ENCODE measurements at places on chromosomes 4 and X.

DNA sequence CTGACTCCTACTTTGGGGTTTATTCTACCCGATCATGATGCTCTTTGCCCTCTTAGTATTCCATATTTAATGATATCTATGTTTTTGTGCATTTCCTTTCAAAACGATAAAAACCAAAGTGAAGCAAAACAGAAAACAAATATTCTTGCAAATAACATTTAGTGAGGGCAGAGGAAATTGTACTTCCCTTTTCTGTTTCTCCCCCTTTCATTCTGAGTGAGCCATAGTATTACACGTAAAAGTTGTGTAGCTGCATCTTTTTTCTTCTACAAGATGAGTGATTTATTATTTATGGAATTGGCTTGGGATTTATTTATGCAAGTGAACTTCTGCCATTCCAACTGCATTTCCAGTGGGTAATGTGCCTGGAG lies 109.9 kb downstream of the AFF2 start:
- DNase-seq, result no peak

DNA sequence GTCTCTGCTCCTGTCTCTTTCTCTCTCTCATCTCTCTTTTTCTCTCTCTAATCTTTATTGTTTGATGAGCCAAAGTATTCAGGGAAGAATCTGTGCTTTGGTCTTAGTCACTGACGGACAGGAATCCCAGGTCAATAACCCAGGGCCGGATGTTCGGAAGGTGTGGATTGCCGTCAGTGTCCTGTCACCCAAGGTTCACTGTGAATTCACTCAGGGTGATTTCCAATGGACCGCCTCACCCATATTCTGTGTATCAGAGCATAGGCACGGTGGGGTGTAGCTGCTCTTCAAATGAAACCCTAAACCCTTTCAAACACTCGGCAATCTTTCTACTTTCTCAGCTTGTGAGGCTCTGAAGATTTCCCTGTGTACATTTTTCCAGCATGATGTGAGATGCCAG lies 144.6 kb upstream of the GPC4 start:
- DNase-seq, result no peak

DNA sequence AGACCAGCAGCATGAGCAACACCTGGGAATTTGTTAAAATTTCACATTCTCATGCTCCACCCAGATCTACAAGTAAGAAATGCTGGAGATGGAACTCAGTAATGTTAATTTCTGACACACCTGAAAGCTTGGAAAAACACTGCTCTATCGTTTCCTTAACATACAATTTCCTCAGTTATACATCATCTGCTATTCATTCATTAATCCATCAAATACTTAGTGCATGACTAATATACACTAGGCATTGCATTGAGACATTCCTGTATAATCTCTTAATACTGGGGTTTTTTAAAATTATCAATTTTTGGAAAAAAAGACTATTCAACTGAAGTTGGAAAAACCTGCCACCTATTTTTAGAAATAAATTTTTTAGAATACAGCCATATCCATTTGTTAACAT lies 106.1 kb downstream of the CHM start:
- DNase-seq, result no peak

DNA sequence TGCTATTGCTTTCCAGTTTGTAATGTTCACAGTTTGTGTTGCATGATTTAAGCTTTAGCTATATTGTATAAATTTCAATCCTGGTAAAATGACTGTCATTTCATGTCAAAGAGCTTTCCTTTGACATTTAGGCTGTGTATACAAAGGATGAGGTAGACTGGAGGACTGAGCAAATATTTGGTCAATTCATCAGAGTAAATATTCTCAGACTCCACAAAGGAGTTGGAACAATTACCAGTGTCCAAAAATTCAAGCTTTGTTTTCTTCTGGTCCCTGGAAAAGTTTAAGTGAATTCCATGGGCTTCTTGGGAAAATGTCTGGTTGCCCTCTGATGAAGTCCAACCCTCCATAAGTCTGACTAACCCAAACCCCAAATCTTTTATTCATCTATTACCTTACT lies 682.4 kb downstream of the DACH2 start:
- no peak for DNase-seq

GRCh38 chr4:174521800-174522182 lies 497 bp downstream of the HPGD start:
- DNase-seq, result no peak

GRCh38 chrX:115642895-115643530 lies 82.0 kb downstream of the PLS3 start:
- peak; percentile 33 for DNase-seq

DNA sequence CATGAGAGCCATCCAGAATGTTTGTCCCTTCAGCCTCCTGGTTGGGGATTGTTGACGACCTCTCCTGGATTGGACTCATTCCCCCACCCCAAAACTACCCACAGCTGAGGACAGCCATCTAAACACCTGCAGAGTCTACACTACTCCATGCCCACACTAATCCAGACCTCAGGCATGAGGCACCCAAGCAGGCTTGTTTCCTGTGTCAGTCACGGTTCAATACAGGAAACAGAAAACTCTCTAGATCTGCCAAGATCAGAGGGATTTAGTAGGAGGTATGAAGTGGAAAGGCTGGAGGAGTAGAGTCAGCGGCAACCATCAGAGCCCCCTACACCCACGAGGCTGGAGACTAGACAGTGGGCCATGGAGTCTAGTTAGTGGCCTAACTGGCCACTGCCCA lies 37.7 kb downstream of the HAND2 start:
- DNase-seq, result no peak

DNA sequence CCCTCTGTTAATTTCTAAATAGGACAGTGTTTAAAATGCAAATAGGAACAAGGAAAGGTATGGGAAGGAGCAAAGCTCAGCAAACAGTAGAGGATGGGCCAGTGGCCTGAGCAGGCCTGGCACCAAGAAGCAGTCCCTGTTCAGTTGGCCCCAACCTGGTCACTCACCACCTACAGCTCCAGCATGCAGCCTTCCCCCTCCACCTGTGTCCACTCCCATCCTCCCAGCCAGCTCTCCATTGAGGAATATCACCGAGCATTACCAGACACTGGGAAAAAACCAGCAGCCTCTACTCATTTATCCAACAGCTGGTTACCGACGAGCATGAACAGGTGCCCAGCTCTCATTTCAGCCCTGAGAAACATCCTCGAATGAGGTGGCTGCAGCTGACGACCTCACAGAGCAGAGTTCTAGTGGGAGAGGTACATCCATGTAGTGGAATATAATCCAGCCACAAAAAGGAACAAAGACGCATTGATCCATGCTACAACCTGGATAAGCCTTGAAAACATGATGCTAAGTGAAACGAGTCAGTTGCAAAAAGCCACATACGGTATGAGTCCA lies 25.6 kb downstream of the CD99L2 start:
- no peak for DNase-seq

- no peak for DNase-seq
These were observed 24.7 kb downstream of the APBB2 start for GRCh38 chr4:41189666-41190065.

DNA sequence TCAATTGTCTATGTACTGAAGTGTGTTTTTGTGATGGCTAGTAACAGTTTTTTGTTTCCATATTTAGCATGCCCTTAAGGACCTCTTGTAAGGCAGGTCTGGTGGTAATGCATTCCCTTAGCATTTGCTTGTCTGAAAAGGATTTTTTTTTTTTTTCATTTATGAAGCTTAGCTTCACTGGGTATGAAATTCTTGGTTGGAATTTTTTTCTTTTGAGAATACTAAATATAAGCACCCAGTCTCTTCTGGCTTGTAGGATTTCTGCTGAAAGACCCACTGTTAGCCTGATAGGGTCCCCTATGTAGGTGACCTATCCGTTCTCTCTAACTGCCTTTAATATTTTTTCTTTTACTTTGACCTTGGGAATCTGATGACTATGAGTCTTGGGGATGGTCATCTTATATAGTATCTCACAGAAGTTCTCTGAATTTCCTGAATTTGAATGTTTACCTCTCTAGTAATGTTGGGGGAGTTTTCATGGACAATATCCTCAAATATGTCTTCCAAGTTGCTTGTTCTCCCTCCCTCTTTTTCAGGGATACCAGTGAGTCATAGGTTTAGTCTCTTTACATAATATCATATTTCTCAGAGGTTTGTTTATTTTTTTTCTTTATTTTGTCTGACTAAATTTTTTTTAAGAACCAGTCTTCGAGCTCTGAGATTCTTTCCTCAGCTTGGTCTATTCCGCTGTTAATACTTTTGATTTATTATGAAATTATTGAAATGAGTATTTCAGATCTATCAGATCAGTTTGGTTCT lies 157.1 kb upstream of the PGRMC2 start:
- DNase-seq, result no peak

- DNase-seq, result no peak
These were observed 60.7 kb upstream of the S100G start for GRCh38 chrX:16589211-16589610.

GRCh38 chr4:83885256-83886182 lies 349.6 kb downstream of the GPAT3 start:
- no peak for DNase-seq

DNA sequence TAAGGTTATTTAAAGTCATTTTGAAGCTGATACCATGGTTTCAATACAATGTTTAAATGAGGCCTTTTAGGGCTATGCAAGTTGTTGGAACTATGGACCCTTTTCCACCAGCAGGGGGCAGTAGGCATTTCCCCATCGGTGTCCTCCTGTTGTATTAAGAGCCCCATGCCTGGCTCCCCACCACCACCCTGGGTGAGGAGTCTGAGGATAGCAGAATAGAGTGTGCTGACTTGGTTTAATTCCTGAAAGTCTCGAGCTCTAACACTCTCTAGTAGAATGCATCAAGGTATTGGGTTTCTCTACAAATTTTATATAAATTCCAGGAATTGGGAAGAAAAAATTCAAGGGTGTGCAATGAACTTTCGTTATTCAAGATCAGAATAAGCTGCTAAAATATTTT lies 234.8 kb upstream of the JADE1 start:
- peak; percentile 64 for DNase-seq

GRCh38 chr4:153169776-153170175 lies 34.5 kb upstream of the TRIM2 start:
- DNase-seq, result no peak

- DNase-seq, result no peak
These were observed 43.1 kb upstream of the BCOR start for GRCh38 chrX:40140706-40141499.

- no peak for DNase-seq
These were observed 167.3 kb downstream of the MID1IP1 start for GRCh38 chrX:38968344-38969216.

Measured in immature natural killer cell (primary cell).